ENCODE measurements at places on chromosomes 6 and 20. TPM values are rescaled to one million over a fixed set of nuclear protein-coding genes. Genes with fewer than 3 reads are reported as not detected.

GRCh38 chr6:170295510-170296422 is 4.9 kb upstream of the DLL1 start:
- no peak for DNase-seq

DNA sequence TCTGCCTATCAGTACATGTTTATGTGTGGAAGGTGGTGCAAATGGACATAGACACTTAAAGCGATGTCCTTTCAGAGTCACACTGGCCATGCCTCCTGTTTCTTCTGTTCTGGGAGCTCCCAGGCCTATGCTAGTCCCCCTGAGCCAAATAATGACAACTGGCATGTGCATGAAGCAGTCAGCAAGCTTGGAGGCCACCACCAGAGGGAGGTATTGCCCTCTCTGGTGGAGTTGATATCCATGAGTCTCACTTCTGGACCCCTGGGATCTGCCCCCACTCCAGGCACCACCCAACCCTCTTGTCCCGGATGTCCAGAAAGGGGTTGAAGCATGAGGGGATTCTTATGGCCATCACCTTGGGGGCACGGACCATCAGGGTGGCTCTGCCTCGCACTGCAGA is 172.2 kb downstream of the AIG1 start:
- DNase-seq = peak; percentile 14

DNA sequence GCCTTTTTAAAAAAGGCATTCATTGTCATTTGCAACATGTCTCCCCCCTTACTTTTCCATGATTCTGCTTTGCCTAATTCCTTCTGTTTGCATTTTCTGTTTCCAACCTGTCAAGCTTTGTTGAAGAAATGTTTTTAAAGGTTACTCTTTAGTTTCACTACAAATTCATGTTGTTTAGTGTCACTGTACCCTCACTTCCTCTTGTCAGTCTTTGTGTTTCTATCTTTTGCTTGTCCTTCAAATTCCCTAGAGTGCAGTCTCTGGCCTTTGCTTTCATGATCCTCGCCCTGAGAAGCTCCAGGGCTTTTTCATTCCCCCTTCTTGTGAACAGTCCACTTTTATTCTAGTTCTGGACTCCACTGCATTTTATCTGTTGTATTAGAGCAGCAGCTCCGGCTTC is 90.6 kb downstream of the MAP3K4 start:
- DNase-seq = no peak

GRCh38 chr20:11261533-11262000 is 587.8 kb upstream of the JAG1 start:
- DNase-seq = peak; percentile 40

DNA sequence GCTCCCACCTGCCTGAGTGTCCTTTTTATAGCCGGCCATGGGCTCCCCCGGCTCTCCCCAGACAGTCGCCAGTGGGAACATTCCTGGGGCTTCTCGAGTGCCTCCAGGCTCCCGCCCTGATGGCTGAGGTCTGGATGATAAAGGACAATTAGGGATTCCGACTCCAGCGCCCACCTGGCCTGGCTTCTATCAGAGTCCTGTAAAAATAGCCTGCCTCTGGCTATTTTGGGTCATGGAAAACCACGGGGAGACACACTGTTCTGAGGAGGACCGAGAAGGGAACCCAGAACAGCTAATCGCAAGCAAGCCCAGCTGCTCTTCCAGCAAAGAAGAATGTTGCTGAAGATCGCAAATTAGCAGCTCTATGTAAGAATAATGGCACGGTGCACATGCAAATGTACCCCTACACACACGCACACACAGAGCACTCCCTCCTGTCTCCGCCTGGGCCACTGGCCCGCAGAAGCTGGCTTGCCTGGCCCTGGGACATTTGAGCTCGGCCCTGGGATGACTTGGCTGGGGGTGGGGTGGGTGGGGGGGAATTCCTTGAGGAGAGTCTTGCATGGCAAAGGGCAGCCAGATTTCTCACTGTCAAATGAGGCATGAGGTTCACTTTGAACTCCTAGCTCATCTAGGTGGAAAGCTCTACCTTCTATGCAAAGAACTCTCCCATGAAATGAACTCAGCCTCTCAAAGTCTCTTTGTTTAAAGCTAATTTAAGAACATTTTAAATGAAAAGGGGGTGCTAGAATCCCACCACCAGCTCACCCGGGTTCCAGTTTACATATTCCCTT is 55.3 kb downstream of the CTCFL start:
- DNase-seq = no peak

- no peak for DNase-seq
Measured at GRCh38 chr6:21241231-21242130, 352.1 kb upstream of the SOX4 start.

DNA sequence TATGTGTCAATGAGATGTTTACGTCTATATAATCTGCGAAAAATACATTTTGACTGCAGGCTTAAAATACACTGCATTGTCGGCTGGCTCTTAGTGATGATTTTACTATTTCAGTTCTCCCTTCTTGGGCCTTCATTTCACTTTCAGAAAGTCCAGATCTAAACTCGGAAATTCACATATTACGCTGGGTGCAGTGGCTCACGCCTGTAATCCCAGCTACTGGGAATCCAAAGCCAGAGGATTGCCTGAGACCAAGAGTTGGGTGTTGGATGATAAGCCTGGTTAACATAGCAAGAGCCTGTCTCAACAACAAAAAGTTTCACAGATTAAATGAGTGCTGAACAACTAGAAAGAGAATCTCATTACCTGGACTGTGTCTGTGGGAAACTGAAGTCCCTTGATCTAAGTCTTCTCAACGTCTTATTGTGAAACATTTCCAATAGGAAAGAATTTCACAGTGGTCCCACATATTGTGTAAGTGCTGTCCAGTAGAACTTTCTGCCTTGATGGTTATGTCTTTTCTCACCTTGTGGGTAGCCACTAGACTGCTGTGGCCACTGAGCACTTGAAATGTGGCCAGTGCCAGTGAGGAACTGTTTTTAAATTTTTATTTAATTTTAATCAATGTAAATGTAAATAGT is 1.9 kb downstream of the GINM1 start:
- DNase-seq = no peak

GRCh38 chr6:39998126-39998525 is 63.9 kb upstream of the MOCS1 start:
- no peak for DNase-seq

GRCh38 chr6:135189344-135189743 is 8.2 kb downstream of the MYB start:
- no peak for DNase-seq

- peak; percentile 60 for DNase-seq
Measured at GRCh38 chr6:106574741-106575458, 54.4 kb downstream of the RTN4IP1 start.

DNA sequence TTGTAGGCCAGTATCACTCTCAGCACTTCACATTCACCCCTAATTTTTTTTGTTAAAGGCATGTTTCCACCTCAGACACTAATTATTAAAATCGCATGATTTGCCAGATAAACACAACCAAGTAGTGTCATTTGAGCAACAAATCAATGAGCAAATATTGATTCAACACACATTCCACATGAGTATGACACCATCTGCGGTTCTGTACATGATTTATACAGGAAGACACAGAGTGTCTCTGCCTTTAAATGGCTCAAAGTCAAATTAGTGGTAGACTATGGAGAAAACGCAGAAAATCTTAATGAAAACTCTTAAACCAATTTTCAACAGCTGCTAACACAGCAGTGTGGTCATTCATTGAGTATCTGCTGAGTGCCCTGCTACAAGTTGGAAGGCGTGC is 300.2 kb downstream of the SOX4 start:
- no peak for DNase-seq

DNA sequence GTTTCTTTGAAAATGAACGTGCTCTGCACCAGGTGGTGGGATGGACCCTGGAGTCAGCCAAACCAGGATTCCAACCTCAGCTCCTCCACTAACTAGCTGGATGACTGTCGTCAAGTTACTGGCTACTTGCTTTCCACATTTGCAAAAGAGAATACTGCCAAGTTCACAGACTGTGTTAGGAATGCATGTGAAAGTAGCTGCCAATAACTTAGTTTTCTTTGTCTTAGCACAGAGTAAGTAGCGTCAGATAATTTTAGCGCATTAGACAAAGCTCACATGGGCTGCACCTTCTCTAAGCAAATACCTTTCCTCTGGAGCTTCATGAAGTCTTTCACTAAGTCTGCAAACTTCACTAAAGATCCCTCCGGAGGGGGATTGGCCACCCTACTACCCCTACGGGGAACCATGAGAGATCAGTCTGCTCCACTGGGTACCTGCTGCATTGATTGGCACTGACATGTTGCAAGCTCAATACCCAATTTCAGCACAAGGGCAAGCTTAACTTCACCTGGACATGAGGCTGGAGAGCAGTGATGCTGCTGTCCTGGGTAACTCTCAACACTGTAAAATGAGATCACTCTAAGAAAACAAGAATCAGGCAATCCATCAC is 113.9 kb downstream of the MBOAT1 start:
- DNase-seq = no peak

The GSTA2 gene
- not detected for total RNA-seq

The LTA gene
- total RNA-seq = not detected

The ANKRD6 gene
- 3.6 TPM for total RNA-seq

The FAM217A gene
- not detected for total RNA-seq

The FAXC gene
- total RNA-seq = 0.51 TPM

The PLCB1 gene
- total RNA-seq = 13.4 TPM

The CYP39A1 gene
- 3.8 TPM for total RNA-seq

The SRMS gene
- not detected for total RNA-seq

The RIPOR3 gene
- total RNA-seq = 4.1 TPM

All from fibroblast of lung (primary cell).